ENCODE measurements at places on chromosomes 6 and 20.

GRCh38 chr6:89339565-89339964, 13.0 kb downstream of the UBE2J1 start:
- DNase-seq: no peak

DNA sequence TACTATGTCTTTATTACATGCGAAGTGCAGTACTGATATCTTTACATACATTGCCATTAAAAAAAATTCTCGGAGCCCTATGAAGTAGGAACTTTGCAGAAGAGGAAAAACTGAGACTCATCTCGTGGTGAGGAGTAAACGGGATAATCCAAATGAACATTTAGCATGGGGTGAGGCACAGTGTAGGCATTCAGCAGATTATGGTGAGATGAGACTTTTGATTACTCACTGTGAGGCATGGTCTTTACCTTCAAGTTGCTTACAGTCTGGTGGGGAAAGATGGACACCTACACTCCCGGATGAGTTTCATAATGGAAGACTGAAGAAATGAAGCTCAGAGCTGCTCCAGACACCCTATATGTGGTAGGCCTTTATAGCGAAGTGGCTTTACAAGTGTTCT, 1.4 kb downstream of the RPRD1B start:
- DNase-seq: no peak

DNA sequence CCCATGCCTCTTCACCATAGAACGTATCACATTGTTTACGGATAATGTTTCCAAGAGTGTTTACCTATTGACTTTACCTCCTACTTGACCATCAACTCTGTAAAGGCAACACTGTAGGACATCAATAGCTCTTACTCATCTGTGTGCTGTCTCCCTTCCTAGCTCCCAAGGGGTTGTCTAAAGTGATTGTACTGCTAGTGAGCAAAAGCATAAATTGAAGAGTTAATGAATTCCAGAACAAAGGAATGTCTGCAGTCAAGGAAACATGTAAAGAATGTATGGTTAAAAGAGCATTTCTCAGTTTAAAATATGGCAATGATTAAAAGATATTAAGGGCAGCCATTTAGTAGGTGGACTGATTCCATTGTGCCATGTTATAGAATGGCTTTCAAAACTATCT, 985.4 kb downstream of the TBC1D32 start:
- no peak for DNase-seq

- DNase-seq: no peak
These were observed 13.3 kb downstream of the FHL5 start for GRCh38 chr6:96576221-96576620.

DNA sequence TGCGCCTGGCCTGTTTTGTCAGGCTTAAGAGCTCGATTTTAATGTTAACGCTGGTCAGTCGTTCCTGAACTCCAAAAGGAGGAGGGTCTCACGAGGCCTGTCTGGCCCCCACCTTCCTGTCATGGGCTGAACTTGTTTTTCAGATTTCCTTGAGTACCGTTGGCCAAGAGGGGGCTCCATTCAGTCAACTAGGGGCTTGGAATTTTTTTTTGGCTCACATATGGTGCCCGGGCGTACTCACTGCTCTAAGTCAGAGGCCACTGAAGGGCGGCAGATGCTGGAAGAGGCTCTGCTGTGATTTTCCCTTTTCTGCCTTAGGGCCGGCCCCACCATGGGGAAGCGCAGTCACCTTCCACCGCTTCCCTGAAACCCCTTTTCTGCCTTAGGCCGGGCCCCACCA, 6.9 kb upstream of the BIRC7 start:
- DNase-seq: no peak

- no peak for DNase-seq
These were observed 84.5 kb downstream of the MAP3K7 start for GRCh38 chr6:90502381-90502780.

GRCh38 chr6:128233531-128233930, 286.9 kb downstream of the PTPRK start:
- no peak for DNase-seq

- no peak for DNase-seq
These were observed 73.9 kb downstream of the MDN1 start for GRCh38 chr6:89745716-89746115.

DNA sequence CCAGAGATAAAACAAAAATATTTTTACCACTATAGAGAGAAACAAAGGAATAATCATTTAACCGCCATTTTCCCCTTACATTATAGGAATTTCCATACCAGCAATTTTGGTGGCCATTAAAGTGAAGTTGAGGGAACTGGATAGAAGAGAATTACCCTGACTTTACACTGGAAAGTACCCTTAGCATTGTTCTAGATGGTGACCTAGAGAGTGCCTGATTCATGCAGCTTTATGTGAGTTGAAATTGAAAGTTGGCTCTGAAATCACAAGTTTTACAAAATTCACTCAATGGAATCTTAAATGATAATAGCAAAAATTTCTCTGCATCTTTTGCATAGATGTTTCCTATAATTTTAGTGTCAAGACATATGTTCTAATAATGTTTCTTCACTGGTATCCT, 55.7 kb upstream of the PREP start:
- DNase-seq: no peak

DNA sequence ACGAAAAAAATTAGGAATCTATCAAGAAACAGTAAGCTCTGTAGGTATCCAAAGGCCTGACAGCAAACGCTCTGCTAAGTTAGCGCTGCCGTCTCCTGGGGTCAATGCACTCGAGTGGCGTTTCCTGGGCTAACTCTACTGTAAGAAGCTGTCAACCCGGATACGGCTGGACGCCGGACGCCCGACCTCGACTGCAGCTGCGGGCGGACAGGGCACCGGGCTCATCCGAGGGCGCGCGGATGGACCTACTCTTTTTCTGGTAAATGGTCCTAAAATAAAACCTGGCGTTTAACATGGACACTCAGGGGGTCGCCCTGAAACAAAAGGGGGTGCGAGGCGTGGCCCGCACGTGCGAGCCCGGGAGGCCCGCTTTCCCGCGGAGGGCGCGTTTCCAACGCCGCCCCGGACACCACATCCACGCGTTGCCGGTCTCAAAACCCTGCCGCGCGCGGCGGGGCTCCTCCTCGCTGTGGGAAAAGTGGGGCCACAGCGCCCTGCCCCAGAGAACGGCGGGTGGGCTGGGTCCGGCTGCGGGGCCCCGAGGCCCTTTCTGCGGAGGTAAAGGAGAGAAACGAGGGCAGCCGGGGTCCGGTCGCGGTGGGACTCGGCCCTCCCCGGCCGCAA, 537 bp downstream of the TCP1 start:
- DNase-seq: no peak

GRCh38 chr20:42053350-42053749, 435.2 kb upstream of the CHD6 start:
- no peak for DNase-seq

DNA sequence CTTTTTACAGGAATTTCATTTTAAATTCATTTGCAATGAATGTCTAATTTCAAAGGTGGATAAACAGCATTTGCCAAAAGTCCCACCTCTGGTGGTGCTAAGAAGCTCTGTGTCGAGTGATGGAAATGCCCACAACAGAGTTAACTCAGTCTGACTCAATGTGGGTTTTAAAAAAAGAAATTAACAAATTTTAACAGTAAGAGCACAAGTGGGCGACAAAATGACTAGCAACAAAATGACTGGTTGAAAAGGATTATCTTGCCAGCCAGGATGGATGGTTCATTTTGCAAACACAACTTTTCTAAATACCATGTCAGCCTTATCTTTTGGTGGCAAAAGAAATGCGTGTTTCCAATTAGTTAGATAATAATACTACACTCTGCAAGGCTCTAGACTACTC, 14.3 kb upstream of the TAGAP start:
- DNase-seq: no peak

DNA sequence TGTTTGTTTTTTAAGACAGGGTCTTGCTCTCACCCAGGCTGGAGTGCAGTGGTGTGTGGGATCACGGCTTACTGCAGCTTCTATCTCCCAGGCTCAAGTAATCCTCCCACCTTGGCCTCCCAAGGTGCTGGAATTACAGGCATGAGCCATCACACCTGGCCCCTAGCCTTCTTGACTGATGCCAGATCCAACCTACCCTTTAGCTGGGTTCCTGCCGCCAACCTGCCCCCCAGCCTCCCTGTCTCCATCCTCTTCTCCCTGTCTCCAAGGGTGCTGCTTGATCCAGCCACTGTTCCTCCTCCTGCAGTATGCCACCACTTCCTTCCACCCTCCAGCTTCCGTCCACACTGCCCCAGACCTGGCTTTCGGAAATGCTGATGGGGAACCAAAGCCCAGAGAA, 3.2 kb upstream of the C20orf144 start:
- DNase-seq: no peak

- no peak for DNase-seq
These were observed 20.7 kb downstream of the NDUFAF4 start for GRCh38 chr6:96876886-96877545.

GRCh38 chr6:137181891-137182653, 8.6 kb upstream of the IL22RA2 start:
- no peak for DNase-seq

Data from stimulated activated CD4-positive, alpha-beta T cell treated with anti-CD3 and anti-CD28 coated beads, Interleukin-1b, Interleukin-23, amount 100 ng/mL, for 24 hours (primary cell).